Amniotic epithelial cell (primary cell): ENCODE measurements at places on chromosomes 5 and 9.
A peak's percentile ranks its signal among the peaks of the same experiment; 100 is the strongest.

DNA sequence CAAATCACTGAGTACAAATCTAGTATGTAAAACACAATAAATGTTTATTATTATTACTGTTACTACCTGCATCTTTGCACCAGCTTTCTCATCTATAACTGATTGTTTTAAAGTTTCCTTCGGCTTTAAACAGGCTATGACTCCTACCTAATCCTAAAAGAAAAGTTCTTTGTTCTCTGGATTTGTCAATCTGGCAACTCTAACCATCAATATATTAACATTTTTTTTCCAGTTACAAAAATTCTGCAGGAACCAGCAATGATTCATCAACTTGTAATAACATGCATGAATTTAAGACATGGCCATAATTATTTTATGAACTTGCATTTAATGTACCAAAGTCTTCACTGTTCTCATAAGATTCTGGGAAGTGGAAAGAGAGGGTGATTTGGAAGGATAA lies 228.5 kb downstream of the PIK3R1 start:
- DNase-seq = no peak

DNA sequence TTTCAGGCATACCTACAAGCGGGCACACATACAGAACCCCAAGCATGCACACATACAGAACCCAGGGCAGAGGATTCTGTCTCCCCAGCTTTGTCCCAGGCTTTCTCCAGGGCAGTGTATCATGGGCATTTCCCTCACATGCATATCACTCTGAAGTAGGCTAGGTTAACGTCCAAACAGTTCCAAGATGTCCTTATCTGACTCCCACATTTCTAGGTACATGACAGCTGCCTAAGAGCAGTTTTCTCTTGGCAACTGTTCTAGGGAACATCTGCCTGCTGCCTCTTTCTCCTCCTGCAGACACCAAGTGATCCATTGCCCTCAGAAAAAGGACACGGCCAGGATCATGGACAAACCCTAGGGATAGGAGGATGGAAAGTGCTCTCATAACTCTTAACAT lies 84.9 kb upstream of the NR3C1 start:
- peak; percentile 41 for DNase-seq

GRCh38 chr5:179870403-179870903 lies 11.8 kb upstream of the MRNIP start:
- no peak for DNase-seq

GRCh38 chr5:157343842-157344790 lies 78.2 kb downstream of the CYFIP2 start:
- DNase-seq = no peak

DNA sequence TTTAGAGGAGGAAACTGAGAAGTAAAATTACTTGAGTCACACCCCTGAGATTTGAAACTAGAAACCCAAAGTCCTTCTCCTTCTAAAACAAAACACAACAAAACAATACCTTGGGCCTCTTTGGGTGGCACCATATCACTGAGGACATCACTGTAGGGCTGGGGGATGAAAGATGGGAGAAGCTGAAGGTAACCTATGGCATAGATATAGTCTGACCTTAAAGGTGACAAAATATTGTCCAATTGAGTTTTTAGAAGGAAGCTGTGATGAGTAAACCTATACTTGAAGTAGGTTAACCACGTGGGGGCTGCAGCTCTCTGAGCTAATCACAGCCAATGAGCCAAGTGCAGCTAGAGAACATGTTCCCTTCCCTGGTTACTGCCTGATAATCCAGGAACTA lies 167.4 kb upstream of the CD180 start:
- DNase-seq = no peak

GRCh38 chr5:66339896-66340295 lies 195.8 kb downstream of the SREK1 start:
- DNase-seq = no peak

DNA sequence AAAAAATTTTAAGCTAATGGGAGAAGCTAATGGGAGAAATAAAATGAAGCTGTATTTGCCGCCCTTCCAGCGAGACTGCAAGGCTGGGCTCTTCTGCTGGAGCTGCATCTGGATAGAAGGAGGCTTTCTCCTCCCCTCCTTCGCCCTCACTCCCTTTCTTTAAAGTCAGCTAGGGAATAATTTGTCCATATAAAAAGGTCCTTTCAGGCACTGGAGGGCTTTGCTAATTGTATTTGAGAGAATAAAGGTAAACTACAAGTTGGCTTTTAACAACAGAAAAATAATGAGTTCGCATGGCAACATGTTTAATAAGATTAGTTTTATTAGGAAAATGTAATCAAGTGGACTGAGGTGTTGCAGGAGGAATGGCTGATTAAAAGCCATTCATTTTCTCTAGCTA lies 41.3 kb downstream of the NPR3 start:
- DNase-seq = no peak

DNA sequence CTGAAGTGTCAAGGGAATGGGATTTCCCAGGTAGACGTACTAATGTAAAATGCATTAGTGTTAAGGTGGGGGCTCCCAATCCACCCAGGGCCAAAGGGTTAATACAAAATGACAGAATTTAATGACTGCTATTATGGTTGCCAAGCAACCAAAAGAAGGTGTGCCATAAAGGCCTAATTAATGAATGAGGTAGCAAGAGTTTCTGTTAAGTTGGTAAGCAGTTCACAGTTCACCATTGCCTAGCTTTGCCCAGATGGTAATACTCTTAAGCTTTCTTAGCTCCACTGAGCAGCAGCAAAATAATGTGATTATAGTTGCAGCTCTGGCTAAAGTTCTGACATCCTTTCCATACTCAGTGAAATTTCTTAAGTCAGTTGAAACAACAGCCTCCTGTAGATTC lies 211.7 kb downstream of the DENND1A start:
- no peak for DNase-seq

GRCh38 chr5:140112685-140113179 lies 1.2 kb upstream of the PURA start:
- DNase-seq = peak; percentile 14

- no peak for DNase-seq
These were observed 31.7 kb downstream of the GSN start for GRCh38 chr9:121299467-121300282.

GRCh38 chr9:90641884-90642487 lies 638 bp downstream of the DIRAS2 start:
- DNase-seq = no peak

DNA sequence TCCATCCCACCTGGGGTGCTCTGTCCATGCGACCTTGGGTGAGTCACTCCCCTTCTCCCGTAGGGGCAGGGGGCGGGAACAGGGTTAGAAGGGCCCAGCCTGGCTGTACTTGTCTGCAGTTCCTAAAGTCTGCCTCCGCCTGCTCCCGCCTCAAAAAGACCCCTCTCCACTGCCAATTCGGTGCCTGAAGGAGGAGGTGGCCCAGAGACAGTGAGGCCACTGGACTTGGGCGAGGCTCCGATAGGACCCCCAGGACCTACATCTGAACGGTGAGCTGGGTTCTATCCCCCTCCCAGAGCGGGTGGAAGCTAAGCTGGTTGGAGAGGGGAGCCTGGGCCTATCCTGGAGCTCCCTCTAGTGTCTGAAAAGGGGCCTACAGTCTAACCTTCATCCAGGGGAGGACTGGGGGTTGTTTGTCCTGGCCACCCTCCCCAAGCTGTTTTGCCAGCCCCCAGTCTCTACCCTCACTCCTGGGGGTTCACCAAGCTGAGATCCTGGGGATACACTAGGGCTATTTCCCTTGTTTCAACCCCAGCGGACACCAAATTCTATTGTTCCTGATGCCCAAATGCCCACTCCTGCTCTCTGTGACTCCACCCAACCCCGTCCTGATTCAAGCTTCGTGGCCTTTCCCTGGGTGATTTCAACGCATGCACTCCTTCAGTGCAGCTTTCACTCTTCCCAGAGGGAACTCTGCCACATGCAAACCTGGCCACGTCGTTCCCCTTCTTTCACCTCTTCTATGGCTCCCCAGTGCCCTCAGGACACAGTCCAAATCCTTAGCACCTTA lies 6.1 kb upstream of the CRB2 start:
- DNase-seq = peak; percentile 41

GRCh38 chr9:90659650-90660364 lies 17.2 kb upstream of the DIRAS2 start:
- peak; percentile 34 for DNase-seq

DNA sequence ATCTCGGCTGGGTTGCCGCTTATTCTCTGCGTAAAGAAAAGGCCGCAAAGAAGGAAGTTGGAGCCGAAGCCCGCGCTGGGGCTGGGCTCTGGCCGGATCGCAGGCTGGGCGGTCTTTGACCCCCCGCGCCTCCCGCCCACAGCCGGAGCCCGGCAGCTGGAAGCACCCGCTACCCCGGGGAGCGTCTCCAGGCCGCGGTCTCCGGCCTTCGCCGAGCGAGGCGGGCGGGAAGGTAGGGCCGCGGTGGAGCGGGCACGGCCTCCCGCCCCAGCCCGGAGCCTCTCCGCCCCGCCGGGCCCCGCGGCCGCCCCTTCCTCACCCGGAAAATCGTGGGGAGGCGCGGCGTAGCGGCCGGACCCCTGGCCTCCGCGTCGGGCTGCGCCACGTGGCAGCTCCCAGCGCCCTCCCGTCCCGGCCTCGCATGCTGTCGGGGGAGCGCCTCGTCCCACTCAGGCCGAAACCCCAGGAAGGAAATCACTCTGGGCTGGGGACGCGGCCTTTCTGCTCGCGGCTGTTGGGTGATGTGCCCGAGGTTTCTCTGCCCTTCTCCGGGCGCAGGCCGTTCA lies 12.0 kb downstream of the FOXD1 start:
- no peak for DNase-seq

DNA sequence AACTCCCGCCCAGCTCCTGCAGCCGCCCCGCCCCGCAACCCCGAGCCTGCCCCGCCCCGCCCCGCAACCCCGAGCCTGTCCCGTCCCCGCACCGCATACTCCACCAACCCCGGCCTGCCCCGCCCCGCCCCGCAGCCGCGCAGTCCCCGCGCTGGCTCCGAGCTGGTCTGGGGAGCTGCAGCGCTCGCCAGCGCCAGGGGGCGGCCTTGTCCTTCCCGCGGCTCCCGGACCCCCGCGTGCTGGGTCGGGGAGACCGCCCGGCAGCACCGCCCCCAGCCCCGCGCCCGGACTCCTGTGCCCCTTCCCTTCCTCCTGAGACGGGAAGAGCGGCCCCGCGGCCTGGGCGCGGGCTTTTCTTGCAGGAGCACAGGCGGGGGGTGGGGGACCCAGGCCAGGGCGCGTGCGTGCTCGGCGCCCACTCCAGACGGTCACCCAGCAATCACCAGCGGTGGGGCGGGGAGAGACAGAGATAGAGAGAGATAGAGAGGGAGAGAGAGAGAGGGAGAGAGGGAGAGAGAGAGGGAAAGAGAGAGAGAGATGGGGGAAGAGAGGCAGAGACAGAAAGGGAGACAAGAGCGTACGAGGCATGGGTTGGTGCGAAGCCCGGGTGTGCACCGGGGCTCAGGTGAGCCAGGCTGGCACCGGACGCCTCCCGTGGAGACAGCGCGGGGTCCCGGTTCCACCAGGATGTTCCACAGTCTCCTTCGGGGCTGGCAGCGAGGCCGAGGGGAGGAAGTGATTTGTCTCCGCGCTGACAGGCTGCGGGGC lies 14.7 kb upstream of the TMEM250 start:
- no peak for DNase-seq

- DNase-seq = peak; percentile 73
These were observed 482.8 kb downstream of the ELAVL2 start for GRCh38 chr9:23343226-23343625.

- DNase-seq = no peak
These were observed 806 bp upstream of the CDC42SE2 start for GRCh38 chr5:131262953-131263541.

DNA sequence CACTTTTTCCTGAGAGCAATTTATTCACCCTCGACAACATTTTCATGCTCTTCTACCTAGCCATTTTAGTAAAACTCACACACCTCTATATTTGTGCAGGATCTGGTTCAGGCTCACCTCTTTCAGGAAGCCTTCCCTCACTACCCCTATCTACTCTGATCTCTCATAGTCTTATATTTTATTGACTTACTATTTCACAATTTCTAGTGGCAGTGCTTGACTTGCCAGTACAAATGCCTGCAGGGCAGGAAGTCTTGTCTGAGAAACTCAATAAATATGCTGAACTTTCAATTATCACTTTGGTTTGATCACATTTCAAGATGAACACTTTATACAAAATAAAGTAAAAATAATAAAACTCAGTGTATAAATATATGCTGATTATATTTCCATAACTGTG lies 226.8 kb downstream of the CETN3 start:
- DNase-seq = no peak

DNA sequence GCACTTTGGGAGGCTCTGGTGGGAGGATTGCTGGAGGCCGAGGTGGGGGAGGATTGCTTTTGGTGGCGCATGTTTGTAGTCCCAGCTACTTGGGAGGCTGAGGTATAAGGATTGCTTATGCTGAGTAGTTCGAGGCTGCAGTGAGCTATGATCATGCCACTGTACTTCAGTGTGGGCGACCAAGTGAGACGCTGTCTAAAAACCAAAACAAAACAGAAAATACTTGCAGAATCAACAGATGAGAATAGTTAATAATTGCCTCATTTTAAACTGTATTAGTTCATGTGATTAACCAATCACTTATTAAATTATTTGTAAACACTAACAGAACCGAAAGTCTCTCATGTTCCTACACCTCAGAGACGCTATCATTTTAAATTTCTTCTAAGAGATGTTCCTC lies 118.1 kb downstream of the CCDC171 start:
- no peak for DNase-seq

GRCh38 chr5:37808945-37809344 lies 30.9 kb downstream of the GDNF start:
- DNase-seq = no peak

DNA sequence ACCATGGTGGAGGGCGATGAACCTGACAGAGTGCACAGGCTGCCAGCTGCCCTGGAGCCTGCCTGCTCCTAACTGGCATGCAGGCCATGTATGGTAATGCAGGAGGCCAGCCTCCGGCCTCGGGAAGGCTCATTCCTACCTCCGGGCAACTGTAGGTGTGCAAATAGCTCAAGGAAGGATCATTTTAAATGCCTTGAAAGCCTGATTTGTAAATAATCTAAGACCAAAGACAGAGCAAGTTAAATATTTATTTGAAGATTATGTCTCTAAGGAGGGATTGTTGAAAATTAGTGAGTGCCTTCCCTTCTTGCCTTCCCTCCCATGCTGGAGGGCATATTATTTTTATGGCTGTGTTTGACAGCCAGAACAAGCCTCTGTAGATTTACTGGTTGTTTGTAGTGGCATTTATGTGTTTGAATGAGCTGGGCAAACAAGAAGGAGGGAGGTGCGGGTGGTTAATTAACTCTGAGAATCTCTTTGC lies 285.7 kb upstream of the TUT7 start:
- DNase-seq = no peak

DNA sequence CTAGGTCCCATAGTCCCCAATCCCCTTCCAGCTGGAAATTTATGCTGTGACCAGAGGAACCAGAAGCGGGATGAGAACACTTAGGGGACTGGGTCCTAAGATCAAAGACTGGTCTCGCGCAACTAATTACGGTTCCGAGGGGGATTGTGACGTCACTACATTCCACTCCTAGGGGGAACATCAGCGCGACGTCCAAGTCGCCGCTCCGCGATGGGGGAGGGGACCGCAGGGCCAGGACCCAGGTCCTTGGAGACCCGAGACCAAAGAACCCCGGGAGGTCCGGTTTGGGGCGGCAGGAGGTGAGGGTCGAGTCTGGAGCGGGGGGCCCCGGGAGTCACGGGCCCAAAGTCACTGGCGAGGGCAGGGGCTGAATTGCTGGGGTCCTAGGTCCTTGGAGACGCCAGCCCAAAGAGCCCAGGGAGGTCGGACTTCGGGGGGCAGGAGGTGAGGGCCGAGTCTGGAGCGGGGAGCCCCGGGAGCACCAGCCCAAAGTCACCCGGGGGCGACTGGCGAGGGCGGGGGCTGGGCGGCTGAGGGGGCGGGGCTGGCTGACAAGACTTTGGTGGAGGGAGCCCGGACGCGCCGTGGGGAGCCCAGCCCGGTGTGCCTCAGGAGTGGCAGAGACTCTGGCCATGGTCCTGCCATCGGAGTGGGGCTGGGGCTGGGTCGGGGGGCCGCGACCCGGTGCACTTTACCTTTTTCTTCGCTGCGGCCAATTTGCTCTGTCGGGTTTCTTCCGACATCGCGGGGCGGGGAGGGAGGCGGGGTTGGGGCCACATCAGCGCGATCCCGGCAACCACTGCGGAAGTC lies at the start of gene GOLGA2:
TSS of gene GOLGA2 (minus strand) at position 810 of the 810 bp plus-strand sequence. CDS start at position 779, 31 bp downstream.
- peak; percentile 22 for DNase-seq
